ENCODE measurements at places on chromosomes 12 and 14.

DNA sequence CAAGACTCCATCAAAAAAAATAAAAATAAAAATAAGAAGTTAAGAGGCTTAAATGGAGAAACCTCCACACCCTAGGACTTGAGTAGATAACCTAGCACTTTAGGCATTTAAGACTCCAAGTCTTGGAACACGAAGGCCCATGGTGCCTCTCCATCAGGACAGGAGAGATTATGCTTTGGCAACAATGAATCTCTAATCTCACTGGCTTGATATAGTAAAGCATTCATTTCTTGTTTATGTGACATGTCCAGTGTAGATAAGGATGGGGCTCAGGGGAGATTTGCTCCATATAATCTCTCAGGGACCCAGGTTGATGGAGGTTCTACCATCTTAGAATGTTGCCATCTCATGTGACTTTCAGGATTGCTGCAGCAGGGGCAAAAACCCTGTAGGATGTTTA lies 117.7 kb upstream of the FUT8 start:
- DNase-seq = no peak

DNA sequence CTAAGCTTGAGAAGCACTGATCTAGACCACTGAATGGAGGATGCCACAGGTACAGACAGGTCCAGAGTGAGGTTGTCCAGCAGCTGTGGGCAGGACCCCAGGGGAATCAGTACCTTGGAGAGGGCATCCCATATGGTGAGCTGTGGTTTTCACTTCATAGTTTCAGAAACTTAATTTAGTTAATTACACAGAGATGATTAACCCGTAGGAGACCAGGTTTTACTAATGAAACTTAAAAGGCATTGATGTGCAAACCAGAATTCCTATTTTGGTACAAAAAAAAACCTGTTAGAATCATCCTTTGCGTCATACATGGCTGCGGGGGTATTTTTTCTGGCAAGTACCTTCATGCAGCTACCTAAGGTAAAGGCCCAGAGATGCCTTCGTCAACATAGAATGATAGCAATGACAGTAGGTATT lies 159.3 kb downstream of the DACT1 start:
- DNase-seq = no peak

DNA sequence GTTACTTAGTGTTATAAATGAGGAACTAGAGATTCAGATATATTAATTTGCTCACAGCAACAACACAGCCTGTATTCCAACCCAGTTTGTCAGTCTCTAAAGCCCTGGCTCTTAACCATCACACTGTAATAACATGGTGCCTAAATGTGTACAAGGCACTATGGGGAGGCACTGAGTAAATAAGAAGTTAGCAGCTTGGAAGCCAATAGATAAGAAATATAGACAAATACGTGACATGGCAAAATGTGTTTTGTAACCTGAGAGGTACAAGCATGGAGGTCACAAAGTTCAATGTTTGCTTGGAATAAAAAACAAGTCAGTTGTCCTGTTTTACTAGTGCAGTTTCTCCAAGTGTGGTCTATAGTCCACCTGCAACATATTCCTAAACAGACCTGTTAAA lies 16.3 kb upstream of the SLCO1A2 start:
- DNase-seq = no peak

GRCh38 chr12:28086521-28087155 lies 103.6 kb upstream of the CCDC91 start:
- no peak for DNase-seq

GRCh38 chr12:81252228-81252627 lies 174.3 kb downstream of the ACSS3 start:
- DNase-seq = no peak

- no peak for DNase-seq
These were observed 53.8 kb downstream of the TMCC3 start for GRCh38 chr12:94596596-94596995.

- no peak for DNase-seq
These were observed 840 bp downstream of the DHRS7 start for GRCh38 chr14:60164404-60164711.

DNA sequence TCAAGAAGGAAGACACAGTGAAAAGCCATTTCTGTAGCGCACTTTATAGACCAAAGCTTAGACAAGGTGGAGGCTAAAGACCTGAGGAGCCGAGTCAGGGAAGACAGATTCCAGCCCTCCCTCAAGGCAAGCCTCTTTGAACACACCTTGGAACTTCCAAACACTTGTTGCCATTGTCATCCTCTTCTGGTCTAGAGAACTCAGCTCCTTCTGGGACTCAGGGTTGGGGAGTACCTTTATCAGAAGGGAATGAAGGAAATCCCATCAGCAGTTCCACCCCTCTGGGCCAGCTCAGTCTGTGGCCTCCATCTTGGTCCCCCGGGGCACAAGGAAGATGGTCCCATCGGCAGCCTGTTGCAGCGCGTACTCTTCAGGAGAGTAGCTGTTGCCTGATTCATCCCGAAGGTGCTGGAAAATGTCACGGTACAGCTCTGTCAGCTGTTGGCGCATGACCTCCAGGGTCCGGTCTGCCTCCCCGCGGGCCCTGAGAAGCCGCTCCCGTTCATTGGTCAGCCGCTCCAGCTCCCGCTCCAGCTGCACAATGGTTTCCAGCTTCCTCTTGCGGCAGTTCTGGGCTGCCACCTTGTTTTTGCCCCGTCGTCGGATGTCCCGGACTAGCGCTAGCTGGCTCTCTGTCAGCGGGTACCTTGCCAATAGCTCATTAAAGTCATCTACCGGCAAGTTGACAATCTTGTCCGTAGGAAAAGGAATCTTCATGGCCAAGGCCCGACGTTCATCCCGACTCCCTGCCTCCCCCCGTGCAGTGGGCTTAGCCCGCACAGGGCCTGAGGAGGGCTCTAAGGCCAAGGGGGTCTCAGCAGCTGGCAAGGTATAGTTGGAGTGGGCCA lies 8.5 kb downstream of the NFE2 start:
- DNase-seq = no peak
